ENCODE measurements at places on chromosomes 2 and 18. TPM values are rescaled to one million over a fixed set of nuclear protein-coding genes. Genes with fewer than 3 reads are reported as not detected.

The EFHD1 gene
- polyA plus RNA-seq: 1.8 TPM

- DNase-seq: no peak
Observed at GRCh38 chr2:112621790-112622527, 23.8 kb upstream of the SLC20A1 start.

The RGPD3 gene
- 0.13 TPM for polyA plus RNA-seq

The CASP10 gene
- 14.9 TPM for polyA plus RNA-seq

- DNase-seq: peak; percentile 6
Observed at GRCh38 chr2:16900405-16901025, 234.9 kb upstream of the CYRIA start.

DNA sequence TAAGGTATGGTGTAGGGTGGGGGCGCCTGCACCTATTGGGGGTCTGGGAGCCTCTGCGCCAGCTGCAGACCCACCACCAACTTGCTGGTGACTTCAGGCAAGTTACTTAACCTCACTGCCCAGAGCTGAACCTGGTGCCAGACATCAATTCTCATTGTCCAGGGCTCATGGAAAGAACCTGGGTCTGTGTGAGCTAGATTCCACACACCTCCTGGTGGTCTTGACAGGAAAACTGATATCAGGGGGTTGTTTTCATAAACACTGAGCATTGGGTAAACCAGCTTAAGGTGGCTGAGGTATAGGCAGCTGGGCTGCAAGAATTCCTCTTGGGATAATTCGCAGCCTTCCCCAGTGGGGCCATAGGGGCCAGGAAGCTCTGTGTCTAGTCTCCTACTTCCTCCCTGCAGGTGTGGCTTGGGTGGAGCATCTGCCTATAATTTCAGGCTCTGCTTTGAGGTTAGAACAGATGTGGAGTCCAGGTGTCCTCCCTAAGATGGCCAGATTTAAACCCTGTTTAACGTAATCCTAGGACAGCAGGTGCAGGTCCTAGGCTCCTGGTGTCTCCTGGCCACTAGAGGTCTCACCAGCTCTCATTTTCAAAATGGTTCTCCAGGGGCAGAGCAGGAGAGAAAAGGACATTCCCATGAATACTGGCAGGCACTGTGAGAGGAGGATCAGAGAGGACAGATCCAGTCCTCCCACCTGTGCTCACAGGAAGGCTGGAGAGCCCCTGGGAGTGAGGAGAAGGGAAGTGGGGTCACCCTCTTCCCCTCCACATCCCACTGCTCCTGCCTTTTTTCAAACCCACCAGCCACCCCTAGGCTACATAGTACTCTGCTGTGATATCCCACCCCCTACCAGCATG lies 100.4 kb upstream of the SMAD2 start:
- DNase-seq: peak; percentile 78

DNA sequence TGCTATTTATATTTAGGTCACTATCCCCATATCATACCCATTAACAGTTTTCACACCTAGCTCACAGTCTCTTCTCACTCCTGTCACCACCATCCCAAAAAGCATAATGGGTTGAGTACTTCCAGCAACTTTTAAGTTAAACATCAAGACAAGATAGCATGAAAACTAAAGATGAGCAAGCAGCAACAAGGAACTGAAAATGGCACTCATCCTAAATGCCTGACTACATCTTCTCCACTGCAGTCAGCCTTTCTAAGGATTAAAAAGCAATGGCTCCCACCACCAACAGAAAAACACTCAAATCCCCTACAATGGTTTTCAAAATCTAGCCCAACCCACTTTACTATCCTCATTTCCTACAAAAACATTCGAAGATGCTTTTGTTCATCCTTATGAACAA lies 38.2 kb downstream of the CUL3 start:
- no peak for DNase-seq

DNA sequence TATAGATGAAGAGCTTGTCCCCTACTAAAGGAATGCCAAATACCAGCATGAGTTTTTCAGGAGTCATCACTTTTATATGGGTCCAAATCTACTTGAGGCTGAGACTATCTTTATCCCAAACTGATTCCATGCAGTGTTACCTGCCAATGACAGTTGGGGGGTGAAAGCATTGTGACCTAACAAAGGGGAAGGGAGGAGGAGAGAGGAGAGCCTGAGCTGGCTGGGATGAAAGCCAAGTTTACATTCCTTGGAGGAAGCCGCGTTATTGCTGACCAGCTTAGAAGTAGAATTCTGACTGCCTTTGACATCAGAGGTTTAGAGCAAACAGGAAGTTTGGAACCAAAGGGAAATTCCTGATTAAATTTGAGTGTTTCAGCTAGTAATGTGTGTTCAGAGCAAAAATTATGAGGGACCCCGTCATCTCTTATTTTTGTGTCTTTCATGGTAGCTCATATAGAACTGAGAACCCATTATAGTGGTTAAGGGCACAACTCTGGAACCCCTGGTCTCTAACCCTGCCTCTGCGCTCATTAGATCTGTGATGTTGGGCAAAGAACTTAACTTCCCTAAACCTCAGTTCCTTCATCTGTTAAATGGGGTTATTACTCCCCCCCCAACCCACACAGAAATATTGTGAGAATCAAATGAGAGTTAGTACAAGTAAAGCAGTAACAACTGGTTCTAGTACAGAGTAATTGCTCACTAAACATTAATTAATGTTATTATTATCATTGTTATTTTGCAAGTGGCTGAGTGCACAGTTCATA lies 199.3 kb upstream of the EPAS1 start:
- peak; percentile 33 for DNase-seq

- no peak for DNase-seq
Observed at GRCh38 chr2:224843141-224843540, 127.0 kb upstream of the CCDC195 start.

The PUM2 gene
- 32.1 TPM for polyA plus RNA-seq

DNA sequence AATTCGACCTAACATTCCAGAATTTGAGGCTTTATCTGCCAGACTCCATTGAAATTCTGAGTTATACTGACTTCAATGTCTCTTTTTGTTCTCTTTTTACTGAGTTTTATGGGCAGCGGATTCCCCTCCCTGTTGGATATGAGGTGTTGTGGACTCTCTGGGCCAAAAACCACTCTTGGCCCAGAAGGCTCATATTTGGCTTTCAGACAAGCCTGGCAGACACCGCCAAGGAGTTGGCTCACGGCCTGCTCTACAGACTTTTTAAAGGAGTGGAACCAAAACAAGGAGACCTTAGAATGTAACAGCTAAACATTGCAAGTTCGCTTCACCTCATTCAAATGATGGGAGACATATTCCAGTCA lies 206.4 kb upstream of the NCKAP5 start:
- DNase-seq: no peak

DNA sequence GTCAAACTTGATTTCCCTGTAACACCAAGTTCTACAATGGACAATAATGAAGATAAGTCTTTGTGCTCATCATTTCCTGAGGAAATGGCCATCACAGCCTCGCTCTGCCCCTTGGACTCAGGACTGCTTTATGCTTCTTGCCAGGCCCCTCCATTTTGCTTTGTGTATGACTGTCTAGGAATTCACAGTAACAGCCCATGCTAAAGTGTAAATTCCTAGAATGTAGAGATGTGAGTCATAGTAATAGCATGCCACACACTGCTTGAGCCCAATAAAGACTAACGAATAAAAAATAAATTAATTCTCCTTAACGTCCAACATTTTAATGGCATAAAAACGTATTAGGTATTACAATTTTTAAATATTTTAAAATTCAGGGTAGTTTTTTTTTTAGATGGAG lies 226.5 kb downstream of the PID1 start:
- DNase-seq: no peak

GRCh38 chr2:45909677-45910191 lies 258.3 kb downstream of the PRKCE start:
- DNase-seq: peak; percentile 44

- no peak for DNase-seq
Observed at GRCh38 chr2:179177694-179178093, 86.9 kb downstream of the SESTD1 start.

All from small intestine (tissue), 16 donors.